ENCODE measurements at places on chromosomes 2 and 18.

DNA sequence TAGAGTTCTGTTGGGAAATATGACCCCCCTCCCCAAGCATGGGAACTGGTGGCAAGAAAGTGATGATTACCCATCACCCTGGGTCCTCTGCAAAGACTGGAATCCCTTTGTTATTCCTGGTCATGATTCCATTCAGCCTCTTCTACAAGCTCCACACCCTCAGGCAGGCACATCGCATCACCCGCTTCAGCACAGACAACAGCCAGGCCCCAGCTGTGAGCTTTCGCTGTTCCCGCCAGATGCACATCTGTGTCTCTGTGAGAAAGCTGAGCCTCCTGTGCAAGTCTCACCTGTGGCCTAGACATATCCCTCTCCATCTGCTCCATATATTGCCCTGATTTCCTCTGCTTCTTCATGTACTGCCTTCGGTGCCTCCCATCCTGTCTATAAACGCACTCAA is 368.0 kb upstream of the RAB6C start:
- no peak for DNase-seq

GRCh38 chr2:159963700-159964099 is 98.7 kb downstream of the PLA2R1 start:
- DNase-seq, result no peak

GRCh38 chr18:73147590-73147989 is 279.8 kb upstream of the NETO1 start:
- DNase-seq, result no peak

GRCh38 chr2:152380261-152381055 is 45.5 kb downstream of the FMNL2 start:
- DNase-seq, result no peak

DNA sequence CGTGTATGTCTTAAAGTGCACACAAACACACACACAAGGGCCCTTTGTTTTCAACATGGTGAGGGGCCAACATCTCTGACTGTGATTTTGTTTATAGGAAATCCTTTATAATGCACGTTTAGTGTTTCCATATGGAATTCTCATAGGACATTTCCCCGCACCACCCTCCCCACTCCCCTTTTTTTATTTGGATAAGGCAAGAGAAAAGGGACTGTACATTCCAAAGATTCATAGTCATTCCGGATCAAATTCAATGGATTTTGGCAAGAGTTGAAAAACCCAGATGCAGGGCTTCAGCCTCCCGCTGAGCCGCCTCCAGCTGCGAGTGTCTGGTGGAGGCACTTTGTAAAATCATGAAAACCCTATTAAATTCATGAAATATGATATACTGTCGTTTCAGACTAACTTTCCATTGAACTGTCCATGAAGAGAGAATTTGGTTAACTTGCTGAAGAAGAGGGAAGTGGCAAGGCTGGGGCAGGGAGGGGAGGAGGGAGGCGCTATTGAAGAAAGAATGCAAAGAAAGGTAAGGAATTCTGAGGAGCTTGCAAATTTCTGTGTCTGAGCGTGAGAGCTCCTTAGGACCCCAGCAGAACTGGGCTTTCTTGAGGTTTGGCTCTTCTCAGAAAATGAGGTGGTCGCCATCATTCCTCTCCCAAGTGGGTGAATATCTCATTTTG is 25.8 kb upstream of the SLC14A2 start:
- DNase-seq, result no peak

DNA sequence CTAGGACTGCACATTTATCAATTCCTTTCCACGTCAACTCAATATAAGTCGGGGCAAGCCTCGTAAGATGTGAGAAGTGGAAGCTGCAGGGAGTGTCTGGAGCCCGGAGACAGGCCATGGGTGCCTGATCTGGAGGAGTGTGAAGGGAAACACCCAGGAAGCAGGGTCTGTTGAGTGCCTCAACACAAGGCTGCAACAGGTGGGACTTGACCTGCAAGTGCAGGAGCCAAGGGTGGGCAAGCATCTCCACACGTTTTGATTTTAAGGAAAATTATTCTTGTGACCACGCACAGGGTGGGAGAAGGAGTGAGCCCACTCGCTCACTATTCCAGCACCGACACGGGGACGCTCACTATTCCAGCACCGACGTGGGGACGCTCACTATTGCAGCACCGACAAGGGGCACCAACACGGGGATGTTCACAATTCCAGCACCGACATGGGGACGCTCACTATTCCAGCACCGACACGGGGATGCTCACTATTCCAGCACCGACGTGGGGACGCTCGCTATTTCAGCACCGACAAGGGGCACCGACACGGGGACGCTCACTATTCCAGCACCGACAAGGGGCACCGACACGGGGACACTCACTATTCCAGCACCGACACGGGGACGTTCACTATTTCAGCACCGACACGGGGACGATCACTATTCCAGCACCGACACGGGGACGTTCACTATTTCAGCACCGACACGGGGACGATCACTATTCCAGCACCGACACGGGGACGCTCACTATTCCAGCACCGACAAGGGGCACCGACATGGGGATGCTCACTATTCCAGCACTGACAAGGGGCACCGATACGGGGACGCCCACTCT is 197.3 kb downstream of the EIPR1 start:
- DNase-seq, result no peak

- DNase-seq, result no peak
Observed at GRCh38 chr2:126994340-126994777, 95.7 kb downstream of the TEX51 start.

DNA sequence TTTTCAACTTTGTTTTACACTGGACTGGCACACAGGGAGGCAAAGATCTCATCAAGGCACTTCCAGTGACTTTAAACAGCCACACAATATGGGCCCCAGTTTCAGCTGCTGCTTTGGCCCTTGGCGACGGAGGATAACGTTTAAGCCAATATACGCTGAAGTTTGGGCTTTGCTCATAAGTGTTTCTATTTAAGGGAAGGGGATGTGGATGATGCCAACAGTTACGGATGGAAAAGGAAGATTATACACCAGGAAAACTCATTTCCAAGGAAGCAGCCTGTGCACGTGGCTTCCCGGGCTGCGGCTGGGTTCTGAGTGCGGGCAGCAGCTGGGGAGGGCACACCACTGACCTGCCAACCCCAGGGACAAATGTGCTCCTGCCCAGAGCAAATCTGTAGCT is 151.1 kb downstream of the SH3BP4 start:
- DNase-seq, result no peak

- DNase-seq, result no peak
Observed at GRCh38 chr2:196464311-196464710, 175.2 kb upstream of the CCDC150 start.

DNA sequence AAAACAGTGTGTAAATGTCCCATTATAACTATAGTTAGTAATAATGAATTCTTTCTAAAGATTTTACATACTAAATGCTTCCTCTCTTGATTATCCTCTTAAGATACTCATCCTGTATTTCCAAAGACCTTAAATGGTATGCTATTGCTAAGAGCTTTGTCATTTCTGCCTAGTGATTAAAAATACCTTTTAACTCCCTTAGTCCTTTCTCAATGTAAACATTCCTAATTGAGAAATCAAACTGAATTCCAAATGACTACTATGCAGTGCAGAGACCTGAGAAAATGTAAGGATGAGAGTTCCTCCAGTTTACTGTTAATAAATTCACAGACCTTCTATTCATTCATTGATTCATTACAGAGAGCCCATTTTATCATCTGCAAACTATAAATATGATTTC is 86.9 kb downstream of the SOS1 start:
- DNase-seq, result no peak

DNA sequence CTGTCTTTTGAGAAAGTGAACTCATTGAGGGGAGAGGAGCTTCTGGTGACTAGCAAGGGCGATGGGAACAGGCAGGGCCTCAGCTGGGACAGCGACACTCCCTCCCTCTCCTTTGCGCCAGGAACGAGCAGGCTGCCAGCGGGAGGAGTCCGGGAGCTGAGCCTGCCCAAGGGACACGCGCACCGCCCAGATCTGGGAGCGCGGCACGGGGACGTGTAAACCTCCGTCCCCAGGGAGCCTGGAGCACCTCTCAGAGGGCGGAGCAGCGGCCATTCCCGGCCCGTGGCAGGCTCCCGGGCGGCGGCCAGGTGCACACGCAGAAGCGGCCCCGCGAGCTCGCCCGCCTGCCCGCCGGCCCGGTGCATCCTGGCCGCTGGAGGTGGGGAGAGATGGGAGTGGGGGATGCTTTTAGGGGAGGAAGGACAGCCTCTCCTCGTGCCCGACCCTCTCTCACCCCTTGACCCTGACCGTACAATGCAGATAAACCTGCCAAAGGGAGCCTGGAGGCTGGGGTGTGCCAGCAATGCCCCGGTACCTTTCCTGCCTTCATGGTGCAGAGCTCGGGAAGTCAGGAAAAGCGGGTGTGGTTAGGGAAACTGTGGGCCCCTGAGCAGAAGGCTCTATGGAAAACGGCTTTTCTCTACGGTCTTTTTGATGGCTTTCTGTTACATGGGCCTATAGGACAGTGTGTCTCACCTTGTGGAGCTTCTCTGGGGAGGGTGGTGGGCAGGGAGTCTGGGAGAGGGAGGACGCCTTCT is 2.2 kb downstream of the AQP4 start:
- DNase-seq, result no peak

DNA sequence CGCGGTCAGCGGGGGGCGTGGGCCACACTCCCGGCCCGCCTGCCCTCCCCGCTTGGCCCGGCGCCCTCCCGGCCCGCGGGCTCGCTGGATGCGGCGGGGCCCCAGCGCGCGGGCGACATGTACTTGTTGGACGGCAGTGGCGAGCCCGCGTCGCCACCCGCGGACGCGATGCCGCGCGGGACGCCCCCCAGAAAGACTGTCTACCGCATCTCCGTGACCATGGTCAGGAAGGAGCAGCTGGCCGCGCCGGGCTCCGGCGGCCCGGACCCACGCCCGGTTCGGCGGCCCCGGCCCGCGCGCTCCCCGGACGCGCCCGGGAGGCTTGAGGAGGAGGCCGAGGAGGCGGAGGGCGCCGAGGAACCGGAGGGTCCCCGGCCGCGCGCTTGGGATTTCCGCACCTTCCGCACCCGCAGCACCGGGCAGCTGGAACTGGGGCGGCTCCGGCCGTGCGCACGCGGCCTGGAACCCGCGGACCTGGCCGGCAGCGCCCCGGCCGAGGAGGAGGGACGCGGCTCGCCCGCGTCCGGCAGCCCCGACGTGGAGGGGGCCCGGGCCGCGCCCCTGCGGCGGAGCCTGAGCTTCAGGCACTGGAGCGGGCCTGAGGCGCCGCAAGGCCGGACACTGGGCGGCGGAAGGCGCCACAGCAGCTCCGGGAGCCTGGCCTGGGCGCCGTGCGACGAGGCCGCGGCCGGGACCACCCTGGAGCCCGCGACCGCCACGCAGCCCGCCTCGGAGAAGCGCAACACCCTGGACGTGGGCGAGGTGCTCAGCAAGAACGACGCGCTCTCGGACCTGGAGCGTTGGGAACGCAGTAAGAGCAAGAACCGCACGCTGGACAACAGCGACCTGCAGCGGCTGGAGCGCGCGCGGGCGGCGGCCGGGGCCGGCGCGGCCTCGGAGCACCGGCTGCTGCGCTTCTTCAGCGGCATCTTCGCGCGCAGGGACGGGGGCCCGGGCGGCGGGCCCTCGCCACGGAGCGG is 176.4 kb downstream of the AGAP1 start:
- no peak for DNase-seq

DNA sequence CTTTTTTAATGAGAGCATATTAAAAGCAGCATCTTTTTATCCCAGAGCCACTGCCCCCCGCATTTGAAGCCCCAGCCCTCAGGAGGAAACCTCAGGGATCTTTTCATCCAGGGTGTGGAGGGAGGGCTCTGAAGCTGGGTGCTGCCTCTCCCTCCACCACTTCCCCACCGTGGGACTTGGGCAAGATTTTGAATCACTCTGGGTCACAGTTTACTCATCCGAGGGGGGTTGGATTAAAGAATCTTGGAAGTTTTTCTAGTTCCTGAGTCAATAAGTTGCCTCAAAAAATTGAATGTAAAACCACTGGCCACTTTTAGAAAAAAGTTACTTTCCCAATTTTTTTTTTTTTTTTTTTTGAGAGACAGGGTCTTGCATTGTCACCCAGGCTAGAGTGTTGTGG is 62.0 kb upstream of the ANKRD44 start:
- no peak for DNase-seq

- no peak for DNase-seq
Observed at GRCh38 chr2:179049546-179050311, at the start of gene CCDC141. CCDC141 (minus strand) TSS chr2:179050137; CDS start chr2:179049941, 196 bp downstream.

- DNase-seq, result no peak
Observed at GRCh38 chr2:26735097-26735496, 29.0 kb upstream of the SLC35F6 start.

- no peak for DNase-seq
Observed at GRCh38 chr18:24262087-24262486, 123.2 kb downstream of the CABYR start.

- no peak for DNase-seq
Observed at GRCh38 chr2:26504002-26504401, 26.1 kb upstream of the OTOF start.

DNA sequence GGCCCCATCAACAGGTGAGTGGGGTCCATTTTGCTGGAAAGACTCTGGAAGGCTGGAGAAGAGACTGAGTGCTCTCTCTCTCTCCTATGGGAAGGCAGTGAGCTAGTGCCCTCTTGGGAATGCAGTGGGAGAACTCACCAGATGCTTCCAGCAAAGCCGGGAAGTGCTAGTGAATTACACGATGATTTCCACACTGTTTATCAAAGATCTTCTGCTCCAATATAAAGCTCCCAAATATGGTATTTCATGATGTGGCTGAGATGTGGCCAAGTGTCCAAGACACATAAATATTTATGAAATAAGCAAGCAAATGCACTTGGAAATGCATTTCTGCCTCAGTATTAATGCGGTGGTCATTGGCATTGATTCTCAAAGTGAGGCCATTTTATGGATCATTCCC is 135.9 kb downstream of the VAPA start:
- DNase-seq, result no peak

DNA sequence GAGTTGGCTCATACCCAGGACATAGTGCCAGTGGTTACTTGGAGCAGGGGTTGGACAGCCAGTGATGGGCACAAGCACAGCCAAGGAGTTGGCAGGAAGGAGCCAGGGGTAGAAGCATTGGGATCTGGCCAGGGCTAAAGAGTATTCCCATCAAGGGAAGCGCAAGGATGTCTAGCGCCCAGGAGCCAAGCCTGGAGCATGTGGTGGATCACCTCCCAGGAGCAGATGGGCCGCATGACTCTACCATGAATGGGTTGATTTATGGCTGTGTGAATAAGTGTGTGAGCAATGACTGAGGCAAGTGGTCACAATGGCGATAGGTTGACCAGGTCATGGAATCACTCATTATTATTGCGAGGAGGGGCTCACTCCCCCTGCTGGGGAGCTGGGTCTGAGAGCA is 111.1 kb downstream of the FHOD3 start:
- DNase-seq, result no peak

DNA sequence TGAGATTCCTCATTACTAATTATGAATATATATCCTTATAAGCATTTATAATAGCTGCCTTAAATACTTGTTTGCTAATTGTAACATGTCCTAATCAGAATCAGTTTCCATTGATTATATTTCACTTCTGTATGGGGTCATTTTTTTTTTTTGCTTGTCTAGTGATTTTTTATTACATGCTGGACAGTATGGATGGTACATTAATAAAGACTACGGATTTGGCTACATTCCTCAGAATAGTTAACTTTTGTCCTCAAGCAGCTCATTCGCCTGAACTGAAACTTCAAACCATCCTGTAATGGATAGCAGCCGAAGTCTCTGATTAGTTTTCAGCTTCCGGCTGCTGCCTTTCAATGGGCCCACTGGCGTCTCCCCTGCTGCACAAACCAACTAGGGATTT is 11.7 kb downstream of the TGIF1 start:
- DNase-seq, result no peak

GRCh38 chr2:195055996-195056395 is 601.0 kb upstream of the SLC39A10 start:
- DNase-seq, result no peak

- no peak for DNase-seq
Observed at GRCh38 chr18:76505614-76506013, 10.6 kb upstream of the ZNF516 start.

- no peak for DNase-seq
Observed at GRCh38 chr2:104444392-104444791, 409.5 kb upstream of the POU3F3 start.

Data from stimulated activated CD8-positive, alpha-beta memory T cell treated with anti-CD3 and anti-CD28 coated beads, Interleukin-15, amount 100 ng/mL, for 24 hours (primary cell).